ENCODE measurements at places on chromosomes 2 and 18. TPM values are rescaled to one million over a fixed set of nuclear protein-coding genes. Genes with fewer than 3 reads are reported as not detected.

CERKL gene
- total RNA-seq: not detected

WNT6 gene
- total RNA-seq: not detected

MAP3K19 gene
- total RNA-seq: not detected

FAM228B gene
- 9.6 TPM for total RNA-seq

NEDD4L gene
- total RNA-seq: 9.4 TPM

LINC00305 gene
- total RNA-seq: not detected

FNDC4 gene
- total RNA-seq: 10.4 TPM

RPE gene
- 70.9 TPM for total RNA-seq

SCYGR4 gene
- not detected for total RNA-seq

DCDC2C gene
- total RNA-seq: not detected

CNDP1 gene
- not detected for total RNA-seq

TWIST2 gene
- total RNA-seq: 63.5 TPM

MYL12A gene
- total RNA-seq: 754 TPM

ATOH8 gene
- 5.3 TPM for total RNA-seq

OLA1 gene
- 83.7 TPM for total RNA-seq
